ENCODE measurements at places on chromosomes 7 and 10. TPM values are rescaled to one million over a fixed set of nuclear protein-coding genes. Genes with fewer than 3 reads are reported as not detected.

The DYNC1I1 gene
- 0.08 TPM for total RNA-seq

The ZNF800 gene
- total RNA-seq, result 13.7 TPM

GRCh38 chr7:145398758-145399157 is 562.9 kb upstream of the TPK1 start:
- no peak overlapping the region for H3K27ac ChIP-seq
- H3K4me3 ChIP-seq, result no peak overlapping the region
- H3K27me3 ChIP-seq, result no peaks in the 10 kb centered on the region
- no peaks in the 10 kb centered on the region for H3K36me3 ChIP-seq
- DNase-seq, result no peak

The PCBD1 gene
- total RNA-seq, result 168 TPM

GRCh38 chr10:133557381-133557780 is 8.0 kb downstream of the SYCE1 start:
- no peak for DNase-seq
- no peaks in the 10 kb centered on the region for H3K36me3 ChIP-seq
- H3K27me3 ChIP-seq, result no peaks in the 10 kb centered on the region
- no peak overlapping the region for H3K27ac ChIP-seq
- no peak overlapping the region for H3K4me3 ChIP-seq

DNA sequence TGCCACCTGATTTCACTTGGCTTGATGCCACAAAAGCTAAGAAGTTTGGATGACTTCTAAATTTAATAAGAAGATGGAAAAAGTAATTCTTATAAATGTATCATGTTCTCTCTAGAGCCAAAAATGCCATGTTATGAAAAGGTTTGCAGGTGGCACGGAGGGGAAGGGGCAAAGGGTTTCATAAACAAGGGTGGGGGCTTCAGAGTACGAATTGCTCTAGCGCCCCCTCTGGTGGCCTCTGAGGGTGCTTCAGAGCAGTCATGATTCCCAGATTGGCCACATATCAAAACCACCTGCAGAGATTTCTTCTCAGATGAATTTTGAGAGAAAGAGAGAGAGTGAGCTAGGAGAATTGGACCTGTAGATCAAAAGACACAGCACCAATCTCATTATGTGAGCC is 208.6 kb upstream of the YAE1 start:
- H3K4me3 ChIP-seq, result no peak overlapping the region
- DNase-seq, result no peak
- H3K27ac ChIP-seq, result no peak overlapping the region
- no peaks in the 10 kb centered on the region for H3K36me3 ChIP-seq
- no peaks in the 10 kb centered on the region for H3K4me1 ChIP-seq

- peaks cover 58% of the 10 kb centered on the region for H3K4me1 ChIP-seq
- H3K36me3 ChIP-seq, result no peaks in the 10 kb centered on the region
- no peak overlapping the region for H3K27ac ChIP-seq
- peaks cover 3% of the 10 kb centered on the region for H3K27me3 ChIP-seq
- DNase-seq, result no peak
Measured at GRCh38 chr10:71752391-71753090, 20.8 kb downstream of the VSIR start.

DNA sequence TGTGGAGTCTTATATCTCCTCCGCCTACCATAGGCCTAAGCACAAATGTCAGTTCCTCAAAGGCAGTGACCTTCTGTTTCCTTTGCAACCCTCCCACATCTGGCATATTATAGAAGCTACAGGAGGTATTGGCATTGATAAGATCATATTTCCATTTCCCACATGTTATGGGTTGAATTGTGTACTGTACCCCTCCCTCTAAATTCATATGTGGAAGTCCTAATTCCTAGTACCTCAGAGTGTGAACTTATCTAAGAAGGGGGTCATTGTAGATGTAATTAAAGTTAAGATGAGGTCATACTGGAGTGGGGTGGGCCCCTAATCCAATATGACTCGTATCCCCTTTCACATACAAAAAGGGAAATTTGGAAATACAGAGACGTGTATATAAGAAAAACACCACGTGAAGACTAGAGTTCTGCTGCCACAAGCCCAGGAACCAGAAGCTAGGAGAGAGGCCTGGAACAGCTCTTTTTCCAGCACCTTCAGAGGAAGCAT is 6.1 kb upstream of the LAMB4 start:
- DNase-seq, result no peak
- H3K27me3 ChIP-seq, result no peaks in the 10 kb centered on the region
- no peaks in the 10 kb centered on the region for H3K4me1 ChIP-seq
- H3K4me3 ChIP-seq, result no peak overlapping the region

DNA sequence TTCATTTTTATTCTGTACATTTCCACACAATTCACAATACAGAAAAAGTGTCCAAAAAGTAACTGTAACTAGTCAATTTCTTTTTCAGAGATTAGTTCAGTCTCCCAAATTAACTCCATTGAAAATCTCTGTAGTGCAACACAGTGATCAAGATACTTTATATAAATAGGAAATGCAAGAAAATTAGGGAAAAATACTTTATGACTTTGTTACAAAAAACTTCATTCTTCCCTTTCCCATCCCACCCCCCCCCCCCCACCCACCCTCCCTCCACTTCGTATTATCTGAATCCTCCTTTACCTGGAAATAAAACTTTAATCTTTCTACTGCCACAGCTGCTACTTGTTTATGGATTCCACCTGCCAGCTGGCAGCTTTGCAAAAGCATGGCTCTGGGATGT is 37.5 kb upstream of the PTN start:
- no peaks in the 10 kb centered on the region for H3K27me3 ChIP-seq
- no peaks in the 10 kb centered on the region for H3K36me3 ChIP-seq
- no peak overlapping the region for H3K27ac ChIP-seq
- H3K4me1 ChIP-seq, result no peaks in the 10 kb centered on the region

DNA sequence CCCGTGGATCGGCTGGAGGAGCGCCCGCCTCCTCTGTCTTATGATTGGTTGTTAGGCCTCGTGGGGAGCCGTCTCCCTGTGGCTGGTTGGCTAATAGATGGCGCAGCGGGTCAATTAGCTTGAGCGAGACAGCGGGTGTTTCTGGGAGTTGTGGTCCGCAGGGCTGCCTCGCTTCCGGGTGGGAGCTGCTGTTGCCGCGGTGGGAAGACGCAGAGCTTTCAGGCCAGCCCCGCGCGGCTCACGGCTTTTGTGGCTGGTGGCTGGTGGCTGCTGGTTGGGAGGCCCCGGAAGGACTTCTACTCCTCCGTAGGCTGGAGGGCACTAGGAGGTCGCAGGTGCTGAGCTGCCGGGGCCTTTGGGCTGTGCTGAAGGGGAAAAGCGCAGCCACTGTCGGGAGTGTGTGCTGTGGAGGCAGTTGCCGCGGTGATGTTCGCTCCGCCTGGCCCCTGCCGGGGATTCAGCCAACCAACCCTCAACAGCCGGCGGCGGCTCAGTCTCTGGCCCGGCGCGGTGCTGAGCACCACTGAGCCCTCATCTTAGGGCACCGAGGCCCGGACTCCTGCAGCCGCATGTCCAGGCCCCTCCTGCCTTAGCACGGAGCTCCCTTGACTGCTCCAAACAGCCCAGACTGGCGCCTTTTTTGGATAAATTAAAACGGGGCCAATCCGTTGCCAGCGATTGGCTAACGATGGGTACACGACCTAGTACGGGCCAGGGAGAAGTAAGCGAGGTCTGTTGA is 652 bp upstream of the C10orf143 start:
- H3K4me3 ChIP-seq, result peak overlapping the region; percentile 65
- H3K4me1 ChIP-seq, result peaks cover 23% of the 10 kb centered on the region
- peak overlapping the region; percentile 87 for H3K27ac ChIP-seq
- no peaks in the 10 kb centered on the region for H3K27me3 ChIP-seq
- DNase-seq, result peak; percentile 96

Measured in HepG2 (cell line).